ENCODE measurements at places on chromosomes 3 and 15.

GRCh38 chr15:90291679-90292356, 26.3 kb downstream of the NGRN start:
- DNase-seq = no peak

GRCh38 chr3:4313606-4314293, 10.6 kb downstream of the SETMAR start:
- DNase-seq = no peak

DNA sequence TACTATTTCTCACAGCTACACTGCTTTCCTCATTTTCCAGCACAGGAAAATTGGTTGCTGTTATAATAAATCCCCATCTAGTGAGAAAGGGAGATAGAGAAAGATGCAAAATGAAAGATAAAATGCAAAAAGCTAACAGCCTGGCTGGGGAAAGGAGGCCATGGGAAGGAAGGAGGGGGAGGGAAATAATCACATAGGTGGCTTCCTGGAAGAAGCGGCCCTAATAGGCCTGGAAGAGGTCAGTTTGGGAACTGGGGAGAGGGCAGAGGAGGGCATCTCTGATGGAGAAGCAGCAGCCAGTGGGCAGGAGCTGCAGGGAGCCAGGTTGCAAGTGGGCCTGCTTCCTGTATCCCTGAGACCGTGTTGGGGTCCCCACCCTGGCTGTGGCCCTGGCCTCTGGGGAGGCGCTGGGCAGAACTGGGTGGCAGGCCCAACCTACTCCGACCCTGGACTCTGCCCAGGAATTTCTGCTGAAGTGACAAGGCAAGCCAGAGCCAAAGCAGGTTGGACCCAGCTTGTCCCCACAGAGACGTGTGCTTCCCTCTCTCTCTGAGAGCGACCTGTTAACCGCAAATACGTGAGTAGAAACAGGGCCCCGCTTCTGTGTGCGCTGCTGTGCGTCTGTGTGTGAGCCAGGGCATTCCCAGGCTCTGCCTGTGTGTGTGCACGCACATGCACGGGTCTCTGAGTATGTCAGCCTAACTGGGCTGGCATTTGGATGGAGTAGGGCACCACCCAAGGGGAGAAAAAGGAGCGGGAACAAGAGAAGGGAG, 1.9 kb downstream of the SLC28A1 start:
- no peak for DNase-seq

- no peak for DNase-seq
Measured at GRCh38 chr3:109903100-109903499, 565.8 kb upstream of the DPPA4 start.

Data from renal pelvis (tissue), 12 donors.